ENCODE measurements at places on chromosomes 11 and 22.

GRCh38 chr11:33360642-33361041 lies 103.5 kb downstream of the HIPK3 start:
- H3K4me1 ChIP-seq: no peaks in the 10 kb centered on the region
- no peak overlapping the region for H3K27ac ChIP-seq
- H3K27me3 ChIP-seq: peaks cover 3% of the 10 kb centered on the region
- H3K4me3 ChIP-seq: no peak overlapping the region
- no peak for DNase-seq

DNA sequence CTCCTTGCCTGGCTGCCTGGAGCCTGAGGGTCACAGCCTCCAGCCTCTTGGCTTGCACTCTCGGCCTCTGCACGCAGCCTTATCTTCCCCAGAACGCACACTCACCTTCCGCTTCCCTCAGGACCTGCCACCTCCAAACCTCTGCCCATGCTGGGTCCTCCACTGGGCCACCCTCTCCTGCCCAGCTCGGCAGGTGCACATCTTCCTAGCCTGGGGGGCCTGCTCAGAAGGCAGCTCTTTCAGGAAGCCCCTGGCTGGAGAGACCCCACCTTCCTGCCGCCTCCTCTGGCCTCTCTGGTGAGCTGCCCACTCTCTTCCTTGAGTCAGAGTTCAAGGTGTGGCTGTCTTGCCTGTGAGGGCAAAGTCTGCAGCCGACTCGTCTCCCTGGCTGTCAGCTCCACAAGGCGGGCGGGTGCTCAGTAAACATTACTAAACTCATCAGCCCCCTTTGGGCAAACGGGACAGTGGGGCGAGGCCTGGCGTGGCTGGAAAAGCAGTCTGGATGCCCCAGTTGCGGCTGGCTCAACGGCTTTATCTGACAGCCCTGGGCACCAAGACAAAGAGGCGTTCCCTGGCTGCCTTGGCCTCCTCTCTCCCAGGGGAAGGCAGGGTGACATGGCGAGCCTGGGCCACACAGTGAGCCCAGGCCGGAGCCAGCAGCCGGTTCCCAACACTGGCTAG lies 1.7 kb upstream of the LINC01488 start:
- H3K27me3 ChIP-seq: peaks cover 3% of the 10 kb centered on the region
- DNase-seq: no peak
- peaks cover 9% of the 10 kb centered on the region for H3K4me1 ChIP-seq
- peak overlapping the region; percentile 58 for H3K27ac ChIP-seq

DNA sequence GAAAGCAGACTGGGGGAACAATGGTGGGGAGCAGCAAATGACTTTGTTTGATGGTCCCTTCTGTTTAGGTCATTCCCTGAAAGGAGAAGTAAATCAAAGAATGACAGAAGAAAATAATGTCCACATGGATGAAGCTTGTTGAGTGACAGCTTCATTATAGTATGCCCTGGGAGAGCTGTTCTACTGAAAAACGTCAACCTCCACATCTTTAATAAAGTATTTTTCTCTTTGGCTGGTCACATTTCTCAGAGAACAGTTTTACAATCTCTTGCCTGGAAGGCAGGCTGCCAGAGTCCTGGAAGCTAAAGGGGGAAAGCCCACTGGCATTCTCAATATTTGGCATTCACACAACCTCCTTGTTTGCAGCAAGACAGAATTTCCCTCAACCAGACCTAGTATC lies 287.9 kb downstream of the SWAP70 start:
- peaks cover 11% of the 10 kb centered on the region for H3K4me1 ChIP-seq
- no peak for DNase-seq
- H3K4me3 ChIP-seq: no peak overlapping the region
- no peak overlapping the region for H3K27ac ChIP-seq

- H3K4me1 ChIP-seq: peaks cover 57% of the 10 kb centered on the region
- peaks cover 15% of the 10 kb centered on the region for H3K36me3 ChIP-seq
- DNase-seq: no peak
- H3K4me3 ChIP-seq: peak overlapping the region; percentile 12
- peak overlapping the region; percentile 85 for H3K27ac ChIP-seq
Observed at GRCh38 chr11:96052921-96053651, 129.2 kb upstream of the MTMR2 start.

DNA sequence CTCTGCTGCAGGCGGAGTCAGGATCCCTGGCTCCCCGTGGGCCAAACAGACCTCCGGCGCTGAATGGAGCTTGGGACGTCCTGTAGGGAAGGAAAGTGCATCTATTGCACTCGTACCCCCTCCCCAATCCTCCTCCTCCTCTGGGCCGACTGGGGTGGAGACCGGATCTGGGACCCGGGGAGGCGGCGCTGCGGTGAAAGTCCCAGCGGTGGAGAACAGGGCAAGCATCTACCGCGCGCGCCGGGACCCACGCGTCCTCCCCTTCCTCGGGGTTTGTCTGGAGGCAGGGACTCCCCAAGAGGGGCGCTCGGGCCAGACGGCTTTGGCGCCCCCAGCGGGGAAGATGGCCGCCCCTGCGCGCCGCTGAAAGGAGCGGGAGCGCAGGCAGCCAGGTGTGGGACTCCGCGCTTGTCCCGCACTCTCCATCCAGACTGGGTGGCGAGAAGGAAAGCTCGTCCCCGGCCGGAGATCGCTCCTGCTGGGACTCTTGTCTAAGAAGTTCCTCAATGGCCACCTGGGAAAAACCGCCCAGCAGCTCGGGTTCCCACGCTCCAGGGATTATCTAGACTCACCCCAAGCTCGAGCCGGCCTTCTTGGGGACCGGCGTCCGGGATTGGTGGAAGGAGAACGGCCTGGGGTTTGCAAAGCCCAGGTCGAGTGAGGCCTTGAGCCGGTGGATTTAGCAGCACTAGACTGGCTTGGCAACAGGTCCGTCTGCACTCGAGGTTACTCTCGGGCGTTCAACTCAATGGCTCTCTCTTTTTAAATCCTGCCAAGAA lies 718 bp downstream of the FADS2 start:
- no peaks in the 10 kb centered on the region for H3K27me3 ChIP-seq
- peaks cover 42% of the 10 kb centered on the region for H3K4me1 ChIP-seq
- peak overlapping the region; percentile 94 for H3K4me3 ChIP-seq

GRCh38 chr11:2792381-2793250 lies 92.8 kb upstream of the KCNQ1OT1 start:
- no peak overlapping the region for H3K27ac ChIP-seq
- H3K27me3 ChIP-seq: peaks cover 7% of the 10 kb centered on the region
- H3K36me3 ChIP-seq: no peaks in the 10 kb centered on the region
- no peak overlapping the region for H3K4me3 ChIP-seq
- H3K4me1 ChIP-seq: peaks cover 33% of the 10 kb centered on the region
- DNase-seq: peak; percentile 53
